CD4-positive, alpha-beta T cell treated with Interleukin-4 for 4 hours (primary cell): ENCODE measurements at places on chromosomes 3 and 15.

DNA sequence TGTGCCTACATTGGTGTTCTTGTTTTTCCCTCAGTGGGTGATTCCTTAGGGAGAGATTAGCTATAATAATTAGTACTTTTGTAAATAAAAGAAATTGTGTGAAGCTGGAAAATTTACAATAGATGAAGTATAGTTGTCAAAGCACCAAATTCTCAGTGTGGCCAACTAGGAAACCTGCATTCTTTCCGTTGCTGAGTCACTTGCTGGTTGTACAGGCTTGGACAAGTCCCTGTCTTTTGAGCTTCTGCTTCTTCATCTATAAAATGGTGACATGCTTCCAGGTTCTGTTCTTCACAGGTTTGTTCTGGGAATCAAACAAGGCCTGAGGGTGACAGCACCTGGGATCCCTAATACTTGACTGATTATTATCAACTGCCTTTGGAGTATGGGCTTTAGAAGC, 184.1 kb upstream of the HES1 start:
- no peak for DNase-seq

DNA sequence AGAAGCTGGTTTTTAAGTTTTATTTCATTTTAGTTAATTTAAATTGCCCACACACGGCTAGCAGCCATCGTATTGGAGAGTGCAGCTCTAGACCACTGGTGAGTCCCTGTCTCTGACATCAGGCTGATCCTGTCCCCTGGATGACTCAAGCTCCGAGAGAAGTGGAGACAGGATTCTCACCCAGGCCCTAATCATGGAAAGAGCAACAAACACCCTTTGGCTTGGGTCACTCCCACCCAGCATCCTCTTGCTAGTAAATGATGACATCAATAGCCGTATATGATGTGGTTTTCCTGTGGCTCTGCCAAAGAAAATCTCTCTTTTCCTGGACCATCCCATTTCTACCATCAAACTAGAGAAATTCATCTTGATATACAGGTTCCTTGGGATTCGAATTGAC, 182.2 kb downstream of the NTRK3 start:
- DNase-seq, result no peak

DNA sequence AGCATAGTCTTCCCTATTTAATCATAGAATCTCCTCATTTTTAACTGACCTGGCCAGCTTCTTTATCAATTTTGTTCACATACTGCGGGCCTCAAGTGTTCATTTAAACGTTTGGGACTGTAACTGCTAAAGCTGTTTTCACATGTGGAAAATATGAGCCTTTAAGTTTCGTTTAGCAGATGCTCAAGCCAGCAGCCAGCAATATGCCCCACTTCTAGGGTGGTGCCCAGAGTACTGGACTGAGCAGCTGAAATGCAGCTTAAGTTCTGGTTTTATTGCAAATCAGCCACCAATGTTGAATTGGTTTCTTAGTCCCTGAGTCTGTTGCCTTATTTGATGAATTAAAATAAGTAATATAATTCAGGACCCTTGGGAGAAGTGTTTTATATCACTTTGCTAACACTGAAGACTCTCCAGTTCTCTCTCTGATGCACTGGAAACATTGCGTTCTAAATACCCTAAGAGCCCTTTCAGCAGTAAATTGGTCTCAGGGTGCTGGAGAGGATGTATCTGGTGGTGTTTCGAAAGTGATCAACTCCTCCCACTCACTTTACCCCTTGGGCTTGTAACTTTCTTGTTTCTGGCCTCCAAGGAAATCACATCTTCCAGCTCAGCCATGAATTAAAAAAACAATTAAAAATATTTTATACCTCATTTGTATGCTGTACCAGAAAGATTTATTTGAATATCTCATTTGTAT, 61.7 kb downstream of the B3GALNT1 start:
- no peak for DNase-seq

DNA sequence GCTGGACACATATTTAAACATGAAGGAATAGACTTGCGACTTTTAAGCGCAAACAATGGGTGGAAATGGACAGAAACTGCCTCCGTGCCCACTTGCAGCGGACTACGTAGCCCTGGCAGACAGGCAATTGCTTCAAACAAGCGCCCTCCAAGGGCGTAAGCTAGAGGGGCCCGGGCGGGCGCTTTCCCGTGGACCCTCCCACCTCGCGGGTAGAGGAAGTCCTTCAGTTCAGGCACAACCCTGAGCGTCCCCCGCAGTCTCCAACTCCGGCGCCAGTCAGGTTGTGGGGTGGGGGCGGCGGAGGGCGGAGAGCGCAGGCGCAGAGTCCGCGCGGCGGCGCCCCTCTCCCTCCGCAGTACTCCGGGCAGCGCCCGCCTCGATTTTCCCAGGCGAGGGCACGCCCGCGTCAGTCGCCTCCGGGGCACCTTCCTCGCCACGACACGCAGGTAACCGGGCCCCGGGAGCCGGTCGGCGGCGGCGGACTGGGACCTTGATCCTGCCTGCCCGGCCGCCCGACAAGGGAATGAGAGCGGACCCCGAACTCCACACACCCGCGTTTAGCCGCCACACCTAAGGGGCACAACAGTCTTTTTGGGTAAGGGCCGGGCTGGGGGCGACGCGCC, at the start of gene SLC35G2:
SLC35G2 (plus strand) TSS at position 358 of the 623 bp plus-strand sequence. CDS start 35,335 bp downstream, outside the sequence.
- DNase-seq, result peak; percentile 21

DNA sequence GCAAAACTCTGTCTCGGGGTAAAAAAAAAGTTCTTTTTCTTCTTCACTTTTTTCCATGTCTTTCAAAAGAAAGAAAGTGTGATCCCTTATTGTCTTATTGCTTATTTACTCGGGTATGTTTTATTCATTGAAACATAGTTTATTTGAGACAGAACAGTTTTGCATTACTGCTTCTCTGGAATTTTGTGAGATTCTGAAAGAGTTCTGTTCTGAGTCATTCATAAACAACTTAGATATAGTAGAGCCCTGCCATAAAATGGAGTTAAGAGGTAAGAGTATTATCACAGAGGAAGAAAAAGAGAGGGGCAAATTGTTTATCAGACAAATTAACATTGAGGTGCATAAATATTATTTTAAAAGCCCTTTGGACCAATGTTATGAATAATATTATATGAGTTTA, 522.2 kb downstream of the ROBO2 start:
- no peak for DNase-seq

DNA sequence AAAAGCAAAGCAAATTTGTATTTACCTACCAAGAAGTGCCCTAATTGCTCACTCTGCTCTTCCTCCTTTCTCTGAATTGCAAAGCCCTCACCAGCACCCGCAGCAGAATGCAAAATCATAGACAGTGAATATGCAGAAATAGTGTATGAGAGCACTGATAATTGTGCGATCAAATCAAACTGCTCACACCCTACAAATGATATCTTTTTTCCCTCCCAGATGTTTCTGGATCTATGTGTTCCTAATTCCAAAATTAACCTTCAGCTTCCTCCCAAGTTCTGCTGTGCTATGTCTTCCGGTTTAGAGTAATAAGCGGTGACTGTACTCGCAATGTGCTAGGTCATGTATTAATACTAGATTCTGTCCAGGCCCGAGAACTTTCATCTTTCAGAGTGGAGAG, 3.4 kb downstream of the GHSR start:
- DNase-seq, result no peak

- DNase-seq, result no peak
These were observed 34.7 kb downstream of the OXNAD1 start for GRCh38 chr3:16299746-16300145.

- DNase-seq, result no peak
These were observed 14.7 kb upstream of the KLHL40 start for GRCh38 chr3:42670670-42671069.

GRCh38 chr3:38613426-38613825, 36.1 kb downstream of the SCN5A start:
- DNase-seq, result no peak

GRCh38 chr3:71421475-71421819, 162.1 kb downstream of the FOXP1 start:
- DNase-seq, result no peak

- no peak for DNase-seq
These were observed 59.3 kb downstream of the C3orf85 start for GRCh38 chr3:109195815-109196214.

- DNase-seq, result no peak
These were observed 1108.3 kb downstream of the TBL1XR1 start for GRCh38 chr3:176088962-176089383.

DNA sequence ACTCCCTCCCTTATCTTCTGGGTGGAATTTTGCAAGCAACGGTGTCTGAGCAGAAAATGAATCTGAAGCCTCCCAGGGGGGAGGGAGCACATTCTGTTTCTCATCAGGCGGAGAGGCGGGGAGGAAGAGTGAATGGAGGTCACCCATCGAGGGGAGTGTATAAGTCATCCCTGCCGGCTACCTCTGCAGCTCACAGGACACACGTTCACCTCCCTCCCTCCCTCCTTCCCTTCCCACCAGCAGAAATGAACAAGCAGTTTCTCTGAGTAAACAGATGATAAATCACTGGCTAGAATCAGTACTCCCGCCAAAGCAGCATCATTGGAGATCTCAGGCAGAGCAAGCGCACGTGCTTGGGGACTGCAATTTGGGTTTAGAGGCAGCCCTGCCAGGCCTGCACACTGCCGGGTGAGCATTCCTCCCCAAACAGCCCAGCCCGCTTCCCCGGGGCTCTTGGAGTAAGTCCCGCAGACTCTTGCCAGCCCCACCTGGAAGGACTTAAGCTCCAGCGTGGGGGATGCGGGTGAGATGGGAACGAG, 38.3 kb downstream of the CPN2 start:
- DNase-seq, result no peak

DNA sequence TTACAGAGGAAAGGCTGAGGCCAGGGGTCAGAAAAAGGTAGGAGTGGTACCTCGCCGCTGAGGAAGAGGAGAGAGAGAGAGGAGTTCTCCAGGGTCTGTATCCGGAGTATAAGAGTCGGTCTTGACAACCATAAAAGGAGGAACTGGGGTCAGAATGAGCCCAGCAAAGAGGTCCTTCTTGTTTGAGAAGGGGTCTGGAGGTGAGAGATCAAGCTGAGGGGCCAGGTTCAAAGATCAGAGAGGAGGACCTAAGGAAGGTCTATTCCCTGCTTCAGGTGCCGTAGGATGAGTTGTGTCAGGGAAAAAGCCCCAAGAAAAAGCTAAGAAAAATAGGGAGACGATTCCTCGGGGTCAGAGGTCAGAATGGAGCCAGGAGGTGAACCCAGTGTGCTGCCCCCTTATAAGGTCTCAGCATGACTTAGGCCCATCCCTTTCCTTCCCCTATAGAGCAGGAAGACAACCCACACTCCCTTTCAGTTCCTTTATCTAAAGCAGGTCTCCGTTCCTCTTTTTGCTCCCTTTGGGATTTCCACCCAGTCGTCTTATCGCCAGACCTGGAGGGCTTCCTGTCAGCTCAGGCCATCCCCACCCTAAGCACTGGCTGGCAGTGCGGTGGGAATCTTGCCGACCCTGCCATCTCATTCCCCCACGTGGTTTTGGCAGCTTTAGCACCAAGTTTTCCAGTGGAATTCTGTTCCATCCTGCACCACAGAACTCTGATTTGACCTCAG, 651 bp downstream of the MTMR14 start:
- peak; percentile 22 for DNase-seq

GRCh38 chr15:77499087-77499760, 78.5 kb downstream of the HMG20A start:
- no peak for DNase-seq

- no peak for DNase-seq
These were observed 215.0 kb upstream of the IGF1R start for GRCh38 chr15:98433346-98433745.

GRCh38 chr3:114333180-114333922, 39.5 kb downstream of the TIGIT start:
- DNase-seq, result no peak

DNA sequence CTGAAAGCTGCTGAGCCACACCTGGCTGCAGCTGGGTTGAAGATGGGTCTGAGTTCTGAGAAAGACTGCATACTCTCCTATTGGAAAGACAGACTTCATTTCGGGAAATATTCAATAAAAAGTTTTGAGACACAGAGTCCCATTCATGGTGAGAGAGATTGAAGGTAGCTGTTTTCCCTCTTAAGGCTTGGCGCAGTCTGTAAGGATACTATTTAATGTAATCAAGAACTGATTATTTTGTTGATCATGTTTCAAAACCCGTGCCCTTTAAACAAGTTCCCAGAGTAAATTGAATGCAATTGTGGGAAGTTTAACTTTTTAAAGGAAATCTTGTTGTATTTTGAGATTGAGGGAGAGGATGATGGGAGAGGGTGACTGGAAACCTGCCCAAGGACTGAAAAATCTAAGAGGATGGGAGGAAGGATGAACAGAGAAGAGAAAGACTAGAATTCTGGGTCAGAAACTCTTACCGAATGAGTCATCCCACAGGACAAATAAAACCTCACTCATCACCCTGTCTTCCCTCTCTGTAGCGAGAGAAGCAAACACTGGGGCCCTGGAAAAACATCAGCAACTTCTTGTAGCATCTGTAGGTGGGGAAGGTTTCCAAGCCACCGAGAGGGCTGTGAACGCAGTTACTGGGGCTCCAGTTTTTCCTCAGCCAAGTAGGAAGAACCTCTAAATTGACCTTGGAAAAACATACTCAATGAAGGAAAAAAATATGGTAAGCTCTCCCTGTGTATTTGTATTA, 193.2 kb upstream of the TPRG1 start:
- no peak for DNase-seq

GRCh38 chr3:159938714-159939113, 49.9 kb upstream of the IL12A start:
- no peak for DNase-seq

GRCh38 chr3:131360191-131360755, 21.3 kb upstream of the NUDT16 start:
- no peak for DNase-seq

DNA sequence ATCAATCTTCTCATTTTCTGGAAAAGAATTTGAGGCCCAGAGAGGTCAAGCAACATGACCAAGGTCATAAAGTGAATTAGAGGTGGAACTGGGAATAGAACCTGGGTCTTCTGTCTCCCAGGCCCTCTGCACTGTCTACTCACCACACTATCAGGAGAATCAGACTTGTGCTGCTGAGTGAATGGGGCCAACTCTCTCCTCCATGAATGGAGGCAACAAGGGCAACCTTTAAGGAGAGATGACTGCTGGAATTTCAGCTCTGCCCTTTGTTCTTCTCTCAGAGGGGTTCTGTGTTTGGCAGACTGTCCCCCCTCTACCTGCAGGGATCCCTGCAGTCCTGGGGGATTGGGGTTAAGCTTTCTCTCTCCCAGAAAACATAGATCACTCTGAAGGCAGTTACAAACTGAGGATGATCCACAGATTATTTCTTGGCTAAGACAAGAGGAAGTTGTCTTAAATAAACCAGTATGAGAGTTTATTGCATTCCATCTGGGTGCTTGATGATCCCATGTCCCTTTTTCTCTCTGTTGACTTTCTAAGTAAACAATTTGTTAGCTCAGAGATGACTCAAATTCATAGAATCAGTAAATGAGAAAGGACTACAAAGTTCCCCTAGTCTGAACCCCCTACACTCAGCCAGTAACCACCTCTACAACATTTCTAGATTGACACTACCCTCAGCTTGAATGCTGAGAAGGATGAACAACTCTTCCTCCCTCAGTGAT, 99.0 kb upstream of the LIPC start:
- no peak for DNase-seq

DNA sequence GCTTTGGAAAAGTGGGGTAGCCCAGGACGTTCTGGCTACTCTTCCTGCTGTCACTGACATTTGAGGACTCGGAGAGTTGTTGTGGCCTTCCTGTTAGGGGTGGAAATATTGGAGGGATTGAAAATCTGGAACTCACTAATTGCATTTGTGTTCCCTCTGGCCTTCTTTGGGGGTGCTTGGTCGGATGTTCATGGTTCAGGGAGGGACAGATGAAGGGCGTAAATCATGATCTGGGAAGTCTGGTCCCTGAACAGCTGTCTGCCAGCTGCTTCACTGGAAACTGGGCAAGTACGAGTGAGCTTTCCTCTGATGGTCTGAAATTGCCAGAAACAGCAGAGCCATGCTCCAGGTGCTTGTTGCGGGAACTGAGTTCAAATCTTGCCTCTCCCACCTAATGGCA, 327.8 kb upstream of the C2CD4B start:
- no peak for DNase-seq

GRCh38 chr3:137770066-137770834, 6.1 kb downstream of the SOX14 start:
- no peak for DNase-seq
